ENCODE measurements at places on chromosomes 11 and 22. TPM values are rescaled to one million over a fixed set of nuclear protein-coding genes. Genes with fewer than 3 reads are reported as not detected.

GLYATL2 gene
- polyA plus RNA-seq = 1.5 TPM

CD3G gene
- 0.72 TPM for polyA plus RNA-seq

CCDC116 gene
- 0.41 TPM for polyA plus RNA-seq

MAJIN gene
- polyA plus RNA-seq = 0.92 TPM

RNF26 gene
- 31.1 TPM for polyA plus RNA-seq
